ENCODE measurements at places on chromosomes 12 and 14.

GRCh38 chr12:103114296-103115055, 157.0 kb downstream of the ASCL1 start:
- DNase-seq: no peak

DNA sequence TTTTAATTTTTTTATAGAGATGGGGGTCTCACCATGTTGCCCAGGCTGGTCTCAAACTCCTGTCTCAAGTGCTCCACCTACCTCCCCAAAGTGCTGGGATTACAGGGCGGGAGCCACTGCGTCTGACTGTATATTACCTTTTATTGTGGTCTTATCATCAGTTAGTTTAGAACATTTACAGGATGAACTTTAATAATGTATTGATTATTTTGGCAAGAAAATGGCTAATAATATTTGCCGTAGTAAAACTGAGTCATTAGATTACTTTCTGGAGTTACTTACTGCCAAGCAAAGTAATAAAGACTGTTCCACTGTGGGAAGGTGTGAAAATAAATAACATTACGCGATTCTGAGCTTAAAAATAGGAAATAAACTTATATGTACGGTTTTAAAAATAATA, 21.9 kb upstream of the KDM2B start:
- no peak for DNase-seq

DNA sequence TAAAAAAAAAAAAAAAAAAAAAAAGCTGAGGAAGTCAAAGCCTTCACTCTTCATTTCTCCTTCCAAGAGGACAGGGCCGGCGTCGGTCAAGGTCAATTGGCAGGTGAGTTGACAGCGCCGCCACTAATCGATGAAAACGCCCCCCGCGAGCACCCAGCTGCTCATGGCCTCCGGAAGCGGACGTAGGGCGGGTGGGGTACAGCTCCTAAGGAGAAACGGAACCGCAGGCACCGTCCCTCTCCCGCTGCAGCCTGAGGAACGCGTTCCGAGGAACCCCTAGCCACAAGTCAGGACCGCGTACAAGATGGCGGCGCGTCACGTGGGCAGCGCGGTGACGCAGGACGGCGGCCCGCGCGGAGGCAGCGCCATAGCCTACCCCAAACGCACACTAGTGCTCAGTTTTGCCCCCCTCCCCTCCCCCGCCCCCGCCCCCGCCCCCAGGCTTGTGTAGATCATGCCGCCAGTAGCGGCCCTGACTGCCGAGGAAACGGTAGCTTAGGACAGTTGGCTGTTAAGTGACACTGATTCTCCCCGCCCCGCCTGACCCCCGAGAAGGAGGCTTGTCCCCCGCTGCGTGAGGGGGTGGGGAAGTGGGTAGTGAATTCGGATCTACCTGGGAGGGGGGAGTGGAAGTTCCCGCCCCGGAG, at the start of gene ATF1:
Gene ATF1 (plus strand): TSS at position 463 of the 647 bp plus-strand sequence. CDS start 16,045 bp downstream, outside the sequence.
- DNase-seq: peak; percentile 51

GRCh38 chr12:51533799-51534198, 57.2 kb upstream of the SCN8A start:
- DNase-seq: no peak

- DNase-seq: no peak
These were observed 7.5 kb upstream of the CISTR start for GRCh38 chr12:53759261-53759660.

- DNase-seq: no peak
These were observed 349.1 kb upstream of the CCDC196 start for GRCh38 chr14:66137081-66137480.

DNA sequence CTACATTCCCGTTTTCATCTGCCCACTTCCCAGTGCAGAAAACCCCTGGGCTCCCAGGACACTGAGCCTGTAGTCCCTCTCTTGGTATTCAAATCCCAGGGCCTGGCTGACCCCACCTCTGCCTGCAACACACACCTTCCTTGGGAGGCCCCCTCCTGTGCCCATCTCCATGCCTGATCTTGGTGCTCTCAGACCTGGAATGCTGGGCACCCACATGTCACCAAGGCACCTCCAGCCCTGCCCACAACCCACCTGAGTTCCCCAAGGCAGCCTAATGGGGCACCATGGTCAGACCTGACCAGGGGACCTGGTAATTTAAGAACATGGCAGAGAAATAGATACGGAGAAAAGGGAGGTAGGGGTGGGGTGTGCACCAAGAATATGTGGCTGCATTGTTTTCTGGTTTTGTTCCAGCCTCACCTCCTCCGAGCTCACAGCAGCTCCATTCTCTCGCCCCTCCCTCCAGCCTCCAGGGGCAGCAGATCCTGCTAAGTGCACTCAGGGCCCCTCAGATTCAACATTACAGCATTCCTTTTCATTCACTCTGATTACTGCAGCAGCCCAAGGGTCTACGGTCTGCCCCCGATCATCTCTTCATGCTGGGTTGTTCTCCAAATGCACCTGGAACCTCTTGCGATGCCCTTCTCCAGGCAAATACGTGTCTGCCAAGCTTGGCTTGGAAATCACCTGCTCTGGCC, 9.2 kb upstream of the HSP90AA1 start:
- no peak for DNase-seq

DNA sequence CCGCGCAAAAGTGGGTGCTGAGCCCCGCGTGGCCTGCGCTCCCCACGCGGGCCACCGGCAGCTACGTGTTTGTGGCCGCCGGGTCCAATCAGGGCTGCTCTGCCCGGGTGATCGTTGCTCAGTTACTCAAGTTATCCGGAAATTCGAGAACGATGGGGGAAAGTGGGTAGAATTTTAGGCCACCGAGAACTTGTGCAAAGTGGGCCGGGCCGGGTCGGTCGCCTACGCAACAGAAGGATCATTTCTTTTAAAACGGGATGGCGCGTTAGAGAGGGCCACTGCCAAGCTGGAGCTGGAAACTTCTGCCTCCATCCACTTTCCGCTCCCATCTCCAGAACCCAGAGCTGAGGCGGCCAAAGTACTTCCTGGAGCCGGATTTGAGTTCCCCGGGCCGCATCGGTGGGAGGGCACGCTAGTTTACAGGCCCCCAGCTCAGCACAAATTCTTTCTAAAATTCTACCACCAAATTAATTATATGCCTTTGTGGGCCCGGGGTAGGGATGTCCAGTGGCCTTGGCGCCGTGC, 3.5 kb downstream of the RFX4 start:
- DNase-seq: no peak

GRCh38 chr12:92550661-92551060, 152.1 kb upstream of the PLEKHG7 start:
- no peak for DNase-seq

DNA sequence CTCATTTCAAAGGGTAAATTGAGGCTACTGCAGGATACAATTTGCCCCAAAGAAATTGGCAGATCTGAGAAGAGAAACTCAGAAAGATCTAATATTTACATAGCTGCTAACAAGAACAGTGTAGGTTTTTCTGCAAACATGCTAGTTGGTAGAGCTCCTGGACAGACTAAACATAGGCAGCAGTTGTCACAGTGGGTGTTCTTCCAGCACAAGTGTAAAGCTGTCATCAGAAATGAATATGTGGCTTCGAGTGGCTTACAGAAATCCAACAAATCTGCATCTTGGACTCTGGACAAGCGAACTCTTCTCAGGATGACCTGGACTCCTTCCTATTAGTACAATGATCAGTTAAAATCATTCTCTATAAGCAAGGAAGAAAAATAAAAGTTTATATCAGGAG, 5.9 kb downstream of the CBX5 start:
- no peak for DNase-seq

GRCh38 chr12:100154474-100155247, 12.0 kb upstream of the BLTP3B start:
- no peak for DNase-seq

- no peak for DNase-seq
These were observed 195.2 kb upstream of the PRMT8 start for GRCh38 chr12:3295646-3296408.

DNA sequence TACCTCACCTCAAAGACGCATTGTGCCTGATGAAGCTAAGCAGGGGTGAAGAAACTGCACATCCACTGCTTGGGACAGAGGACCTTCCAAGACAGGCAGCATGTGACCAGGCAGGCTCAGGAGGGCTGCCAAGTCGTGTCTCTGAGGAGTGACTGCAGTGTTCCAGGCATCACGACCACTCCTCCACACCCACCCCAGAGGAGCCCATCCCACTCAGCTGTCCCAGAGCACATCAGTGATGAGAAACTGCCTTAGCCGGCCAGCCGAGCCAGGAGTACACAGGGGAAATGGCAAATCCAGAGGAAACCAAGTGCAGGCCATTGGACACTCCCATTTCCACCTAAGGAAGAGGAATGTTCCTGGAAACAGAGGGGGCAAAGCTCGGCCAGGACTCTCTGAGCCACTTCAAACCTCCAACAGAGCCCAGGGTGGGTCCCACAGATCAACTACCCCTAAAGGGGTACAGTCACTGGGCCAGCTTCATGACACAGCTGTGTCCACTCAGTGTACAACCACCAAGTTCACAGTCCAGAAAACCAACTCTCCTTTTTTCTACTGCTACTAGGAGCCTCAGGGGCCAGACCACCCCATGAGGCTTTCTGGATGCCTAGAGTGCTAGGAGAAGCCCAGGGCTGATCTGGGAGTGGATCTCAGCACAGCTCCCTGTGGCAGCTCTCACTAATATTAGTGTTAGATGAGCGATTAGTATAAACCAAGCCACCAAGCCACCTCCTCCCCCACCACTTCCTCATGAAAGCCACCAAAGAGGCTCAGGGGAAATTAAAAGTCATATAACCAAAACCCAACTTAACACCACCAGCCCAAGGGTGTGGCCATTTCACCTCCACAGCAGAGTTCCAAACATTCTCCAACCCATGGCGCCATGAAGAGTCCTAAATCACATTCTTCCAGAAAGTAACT, 15.4 kb downstream of the PXN start:
- no peak for DNase-seq

- DNase-seq: no peak
These were observed 1.3 kb upstream of the RASSF3 start for GRCh38 chr12:64608901-64609535.

GRCh38 chr12:46131732-46132469, 136.9 kb downstream of the SLC38A1 start:
- DNase-seq: no peak

DNA sequence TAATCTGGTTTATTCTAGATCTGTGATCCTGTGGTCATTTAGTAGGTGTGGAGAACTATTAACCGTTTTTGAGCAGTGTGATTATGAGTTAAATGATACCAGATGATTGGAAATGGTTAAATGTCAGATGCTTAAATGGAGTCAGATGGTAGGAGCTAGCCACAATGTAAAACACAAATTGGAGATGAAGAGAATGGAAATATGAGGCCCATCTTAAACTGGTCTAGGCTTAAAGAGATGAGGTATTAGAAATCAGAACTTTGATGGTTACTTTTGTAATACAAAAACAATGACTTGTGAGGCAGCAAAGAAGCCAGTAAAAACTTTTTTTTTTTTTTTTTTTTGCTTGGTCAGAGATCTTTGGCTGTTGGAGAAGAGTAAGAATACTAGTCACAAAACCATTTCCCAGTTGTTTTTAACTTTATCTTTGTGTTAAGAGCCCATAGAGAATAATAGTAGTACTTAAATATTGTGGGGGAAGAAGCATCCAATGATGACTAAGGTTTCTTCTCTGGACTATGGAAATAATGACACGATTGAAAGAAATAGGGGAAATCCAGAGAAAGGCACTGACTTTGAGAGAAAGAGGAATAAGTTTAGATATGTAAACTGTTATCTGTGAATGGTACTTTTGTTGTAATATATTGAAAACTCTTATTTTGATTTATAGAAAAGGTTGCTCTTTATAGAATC, 95.9 kb downstream of the WNK1 start:
- no peak for DNase-seq
